ENCODE measurements at places on chromosomes 12 and 14. TPM values are rescaled to one million over a fixed set of nuclear protein-coding genes. Genes with fewer than 3 reads are reported as not detected.

KLRC1 gene
- total RNA-seq, result 4.9 TPM

MMP17 gene
- not detected for total RNA-seq

SCNN1A gene
- 1.5 TPM for total RNA-seq

CISTR gene
- not detected for total RNA-seq

GRCh38 chr12:75533239-75533638, 21.8 kb upstream of the KRR1 start:
- no peak overlapping the region for H3K27ac ChIP-seq
- DNase-seq, result no peak
- no peaks in the 10 kb centered on the region for H3K4me1 ChIP-seq
- H3K36me3 ChIP-seq, result no peaks in the 10 kb centered on the region

DNA sequence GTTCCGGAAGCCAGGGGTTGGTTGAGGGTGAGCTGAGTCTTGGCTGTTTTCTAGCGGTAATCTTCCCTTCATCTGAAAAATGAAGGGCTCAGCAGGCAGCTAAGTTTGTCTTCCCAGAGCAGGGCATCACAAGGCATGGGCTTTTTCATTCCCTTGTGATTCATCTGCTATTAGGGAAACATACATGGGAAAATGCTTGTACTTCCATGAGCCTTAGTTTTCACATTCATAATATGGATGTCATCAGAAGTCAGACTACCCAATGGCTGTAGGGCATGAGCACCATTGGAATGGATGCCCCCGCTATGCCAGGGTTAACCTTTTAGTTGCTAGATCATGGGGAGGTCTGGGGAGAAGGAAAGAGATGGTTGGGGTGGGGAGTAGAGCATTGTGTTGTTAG, 18.7 kb downstream of the HELB start:
- no peaks in the 10 kb centered on the region for H3K27me3 ChIP-seq
- H3K27ac ChIP-seq, result no peak overlapping the region
- peaks cover 11% of the 10 kb centered on the region for H3K4me1 ChIP-seq
- no peak overlapping the region for H3K4me3 ChIP-seq

DNA sequence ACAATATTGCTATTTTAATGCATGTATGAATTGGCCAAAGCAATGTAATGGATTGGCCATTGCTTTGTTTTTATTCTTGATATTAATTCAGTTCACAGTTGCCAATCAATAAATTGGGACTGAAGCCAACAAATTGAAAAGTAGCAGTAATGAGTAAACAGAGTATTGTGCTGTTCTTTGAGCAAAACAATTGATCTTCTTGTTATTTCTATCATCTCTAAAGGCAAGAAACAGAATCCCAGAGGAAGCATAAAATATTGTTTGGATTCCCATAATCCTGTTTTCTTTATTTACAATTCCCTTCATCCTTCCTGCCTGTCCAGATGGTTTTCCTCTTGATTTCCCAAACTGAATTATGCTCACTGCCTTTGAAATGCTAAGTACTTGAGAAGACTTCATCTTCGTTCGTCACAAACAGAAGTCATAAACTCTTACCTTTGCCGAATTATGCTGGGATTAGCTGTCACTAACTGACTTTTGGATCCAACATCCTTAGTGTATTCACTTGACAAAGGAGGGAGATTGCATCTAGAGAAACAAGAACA, 85.9 kb downstream of the ST8SIA1 start:
- no peak overlapping the region for H3K4me3 ChIP-seq
- H3K27ac ChIP-seq, result no peak overlapping the region
- no peak for DNase-seq
- peaks cover 11% of the 10 kb centered on the region for H3K4me1 ChIP-seq
- H3K27me3 ChIP-seq, result peaks cover 3% of the 10 kb centered on the region

DNA sequence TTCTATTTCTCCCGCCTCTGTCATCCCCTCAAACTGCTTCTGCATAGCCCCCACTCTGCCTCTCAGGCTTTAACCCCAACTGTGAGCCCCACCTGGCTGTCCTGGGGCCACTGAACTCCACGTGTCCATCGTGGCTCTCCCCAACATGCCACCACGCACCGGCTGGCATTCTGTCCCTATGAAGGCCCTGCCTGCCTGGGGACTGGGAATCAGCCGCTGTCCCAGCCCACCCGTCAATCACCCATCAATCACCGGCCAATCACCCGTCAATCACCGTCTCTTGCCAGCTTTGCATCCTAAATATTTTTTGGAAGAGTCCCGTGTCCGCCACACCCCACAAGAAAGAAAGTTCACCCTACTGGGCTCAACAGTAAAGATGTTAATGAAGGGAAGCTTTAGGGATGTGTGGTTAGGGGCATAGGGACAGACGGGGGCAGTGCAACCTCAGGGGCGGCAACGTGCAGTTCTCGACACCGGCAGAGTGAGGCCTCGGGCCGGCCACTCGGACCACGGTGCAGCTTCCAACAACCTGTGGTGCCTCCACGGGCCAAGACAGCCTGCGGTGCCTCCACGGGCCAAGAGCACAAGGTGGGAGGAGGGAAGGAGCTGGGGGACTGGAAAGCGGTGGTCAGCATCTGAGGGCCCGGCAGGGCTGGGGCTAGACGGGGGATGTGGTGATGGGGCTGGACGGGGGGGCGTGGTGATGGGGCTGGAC, 85.6 kb downstream of the GALNT9 start:
- no peak for DNase-seq
- no peak overlapping the region for H3K4me3 ChIP-seq
- no peaks in the 10 kb centered on the region for H3K4me1 ChIP-seq
- no peaks in the 10 kb centered on the region for H3K27me3 ChIP-seq
- H3K27ac ChIP-seq, result peak overlapping the region; percentile 32
- H3K36me3 ChIP-seq, result no peaks in the 10 kb centered on the region

GRCh38 chr14:72965249-72965648, 39.0 kb downstream of the DCAF4 start:
- H3K4me1 ChIP-seq, result peaks cover 28% of the 10 kb centered on the region
- no peak for DNase-seq
- H3K27me3 ChIP-seq, result no peaks in the 10 kb centered on the region
- peaks cover 26% of the 10 kb centered on the region for H3K36me3 ChIP-seq

DNA sequence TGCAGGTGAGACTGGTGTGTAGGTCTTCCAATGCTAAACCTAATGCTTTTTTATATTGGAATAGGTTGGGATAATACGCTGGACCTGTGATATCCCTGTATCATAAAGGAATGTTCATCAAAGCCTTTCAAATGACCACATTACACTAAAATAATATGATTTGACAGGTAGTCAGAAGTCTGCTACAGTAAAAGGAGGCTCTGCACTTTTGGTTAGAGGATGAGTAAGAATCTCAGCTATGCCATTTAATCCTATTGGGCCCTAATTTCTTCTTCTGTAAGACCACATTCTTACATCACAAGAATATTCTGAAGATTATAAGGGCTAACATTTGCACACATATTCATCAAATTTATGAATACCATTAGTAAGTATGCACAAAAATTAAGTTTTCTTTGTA, 250.5 kb upstream of the FLRT2 start:
- H3K4me1 ChIP-seq, result no peaks in the 10 kb centered on the region
- H3K4me3 ChIP-seq, result no peak overlapping the region
- no peaks in the 10 kb centered on the region for H3K27me3 ChIP-seq
- no peaks in the 10 kb centered on the region for H3K36me3 ChIP-seq
- DNase-seq, result no peak

DNA sequence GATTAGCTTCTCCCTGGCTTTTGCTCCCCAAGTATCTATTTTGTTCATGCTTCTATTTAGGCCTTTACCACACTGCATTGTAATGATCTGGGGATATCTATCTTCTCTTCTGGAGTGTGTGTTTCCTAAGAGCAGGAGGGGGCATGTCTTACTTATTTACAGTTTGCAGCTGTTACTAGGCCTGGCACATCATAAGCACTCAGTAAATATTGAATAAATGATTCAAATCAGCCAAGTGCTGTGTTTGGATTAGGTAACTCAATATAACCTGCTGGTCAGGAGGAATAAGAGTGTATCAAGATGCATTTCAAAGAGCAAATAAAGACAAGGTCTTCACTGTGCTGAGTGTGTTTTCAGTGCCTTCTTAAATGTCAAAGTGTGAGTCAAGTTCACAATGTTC, 186.1 kb downstream of the FOXG1 start:
- no peak overlapping the region for H3K4me3 ChIP-seq
- H3K27me3 ChIP-seq, result no peaks in the 10 kb centered on the region
- H3K27ac ChIP-seq, result no peak overlapping the region
- H3K4me1 ChIP-seq, result no peaks in the 10 kb centered on the region

DNA sequence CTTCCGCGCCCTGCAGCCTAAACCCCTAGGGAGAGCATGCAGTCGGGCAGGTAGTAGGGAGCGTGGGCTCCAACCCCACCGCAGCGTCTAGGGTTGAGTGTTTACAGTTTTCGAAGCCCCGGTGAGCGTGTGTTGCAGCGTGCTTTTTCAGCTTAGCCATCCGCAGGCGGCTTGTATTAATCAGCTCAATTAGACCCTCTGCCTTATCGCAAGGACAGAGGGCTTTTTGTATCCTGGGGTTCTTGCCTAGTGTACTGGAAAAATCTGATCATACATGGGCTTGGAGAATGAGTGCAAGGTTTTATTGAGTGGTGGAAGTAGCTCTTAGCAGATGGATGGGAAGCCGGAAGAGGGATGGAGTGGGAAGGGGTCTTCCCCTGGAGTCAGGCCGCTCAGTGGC, 44.4 kb upstream of the GNG2 start:
- no peaks in the 10 kb centered on the region for H3K4me1 ChIP-seq
- H3K4me3 ChIP-seq, result no peak overlapping the region
- no peak overlapping the region for H3K27ac ChIP-seq

- no peaks in the 10 kb centered on the region for H3K27me3 ChIP-seq
- H3K4me3 ChIP-seq, result no peak overlapping the region
- DNase-seq, result no peak
- H3K27ac ChIP-seq, result no peak overlapping the region
These were observed 141.9 kb downstream of the KIF26A start for GRCh38 chr14:104280085-104280901.

GRCh38 chr14:105400016-105400415, 1.7 kb downstream of the TEX22 start:
- H3K36me3 ChIP-seq, result peaks cover 34% of the 10 kb centered on the region
- H3K27ac ChIP-seq, result peak overlapping the region; percentile 94
- no peak for DNase-seq
- H3K4me3 ChIP-seq, result peak overlapping the region; percentile 95
- H3K4me1 ChIP-seq, result peaks cover 51% of the 10 kb centered on the region

DNA sequence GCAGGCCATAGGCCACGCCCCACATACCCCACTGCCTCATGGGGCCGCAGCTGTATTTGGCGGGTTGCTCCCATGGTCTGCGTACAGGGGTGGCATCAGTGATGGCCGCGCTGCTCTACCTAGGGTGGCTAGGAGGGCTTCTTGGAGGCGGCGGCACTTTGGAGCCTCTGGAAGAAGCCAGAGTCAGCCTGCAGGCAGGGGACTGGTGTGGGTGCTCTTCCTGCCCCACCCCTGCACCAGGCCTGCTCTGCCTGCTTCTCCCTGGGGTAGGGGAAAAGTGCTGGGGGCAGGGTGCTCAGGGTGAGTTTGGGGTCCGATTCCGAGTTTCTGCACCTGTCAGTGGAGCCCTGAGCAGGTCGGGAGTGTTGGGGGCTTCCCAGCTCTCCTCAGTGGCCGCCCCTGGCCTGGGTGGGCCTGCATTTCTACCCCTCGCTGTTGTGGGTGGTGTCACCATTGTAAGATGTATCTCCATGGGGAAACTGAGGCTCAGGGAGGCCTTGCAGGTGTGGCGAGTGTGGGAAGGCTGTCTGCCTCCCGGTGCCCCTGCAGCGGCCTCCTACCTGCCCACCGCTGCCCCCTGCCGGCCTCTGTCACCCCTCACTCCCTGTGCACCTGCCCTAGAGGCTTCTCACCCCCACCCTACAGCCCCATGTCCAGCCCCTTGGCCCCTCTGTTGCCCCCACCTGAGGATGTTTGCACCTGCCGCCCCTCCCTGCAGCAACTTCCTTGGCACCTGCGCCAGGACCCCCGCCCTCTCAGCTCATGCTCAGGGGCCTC, 5.5 kb downstream of the CEP170B start:
- peaks cover 13% of the 10 kb centered on the region for H3K27me3 ChIP-seq
- H3K27ac ChIP-seq, result no peak overlapping the region
- peak; percentile 57 for DNase-seq
- no peak overlapping the region for H3K4me3 ChIP-seq
- peaks cover 10% of the 10 kb centered on the region for H3K4me1 ChIP-seq

GRCh38 chr12:124861492-124861891, 2.2 kb downstream of the SCARB1 start:
- no peaks in the 10 kb centered on the region for H3K36me3 ChIP-seq
- H3K27me3 ChIP-seq, result no peaks in the 10 kb centered on the region
- no peak for DNase-seq
- H3K4me1 ChIP-seq, result peaks cover 29% of the 10 kb centered on the region
- H3K4me3 ChIP-seq, result no peak overlapping the region

GRCh38 chr12:116466536-116466935, 92.6 kb upstream of the MAP1LC3B2 start:
- DNase-seq, result no peak
- H3K36me3 ChIP-seq, result no peaks in the 10 kb centered on the region
- no peak overlapping the region for H3K27ac ChIP-seq

DNA sequence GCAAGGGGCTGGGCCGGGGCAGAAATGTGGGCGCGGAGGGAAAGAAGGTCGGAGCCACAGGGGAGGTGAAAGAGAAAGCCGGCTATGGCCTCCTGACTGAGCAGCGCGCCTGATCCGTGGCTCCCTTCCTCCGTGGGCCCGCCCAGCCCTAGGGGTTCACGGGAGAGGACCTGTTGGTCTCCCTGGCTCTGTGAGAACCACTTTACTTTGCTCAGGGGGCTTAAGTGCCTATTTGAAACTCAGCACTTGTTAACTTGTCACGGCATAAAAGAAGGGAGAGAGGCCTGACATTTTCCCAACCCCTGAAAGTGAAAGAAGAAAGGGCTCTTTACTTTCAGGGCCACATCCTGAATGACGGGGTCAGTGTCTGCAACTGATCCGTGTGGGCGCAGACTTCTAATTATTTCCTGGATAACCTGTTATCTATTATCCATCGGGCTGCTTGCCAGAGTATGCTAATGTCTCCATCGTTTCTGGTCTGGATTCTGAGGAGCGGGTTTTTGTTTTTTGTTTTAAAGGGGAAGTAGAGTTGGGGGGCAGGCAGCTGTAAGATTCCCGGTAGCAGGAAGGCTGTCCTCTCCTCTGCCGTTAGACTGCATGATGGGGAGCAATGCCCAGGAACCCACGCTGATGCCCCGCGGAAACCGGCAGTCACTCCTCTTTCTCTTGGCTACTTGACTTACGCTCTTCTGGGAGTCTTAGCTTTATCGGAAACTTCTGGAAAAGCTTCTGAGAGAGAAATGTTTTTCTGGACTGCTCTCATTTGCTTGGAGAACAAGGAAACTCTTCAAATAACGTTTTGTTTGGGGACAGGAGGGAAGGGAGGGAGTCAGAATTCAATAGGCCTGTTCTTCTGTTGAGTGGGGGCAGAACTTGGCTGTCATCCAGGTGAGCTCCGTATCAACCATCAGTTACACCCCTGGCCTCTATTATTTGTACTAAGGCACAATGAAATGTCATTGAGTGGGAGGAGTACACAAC, 127.7 kb upstream of the MAX start:
- no peaks in the 10 kb centered on the region for H3K36me3 ChIP-seq
- peaks cover 5% of the 10 kb centered on the region for H3K27me3 ChIP-seq
- peak overlapping the region; percentile 97 for H3K27ac ChIP-seq
- DNase-seq, result peak; percentile 65
- H3K4me1 ChIP-seq, result peaks cover 48% of the 10 kb centered on the region
